Epithelial cell of prostate (primary cell): ENCODE measurements at places on chromosomes 11 and 22.
A peak's percentile ranks its signal among the peaks of the same experiment; 100 is the strongest.

DNA sequence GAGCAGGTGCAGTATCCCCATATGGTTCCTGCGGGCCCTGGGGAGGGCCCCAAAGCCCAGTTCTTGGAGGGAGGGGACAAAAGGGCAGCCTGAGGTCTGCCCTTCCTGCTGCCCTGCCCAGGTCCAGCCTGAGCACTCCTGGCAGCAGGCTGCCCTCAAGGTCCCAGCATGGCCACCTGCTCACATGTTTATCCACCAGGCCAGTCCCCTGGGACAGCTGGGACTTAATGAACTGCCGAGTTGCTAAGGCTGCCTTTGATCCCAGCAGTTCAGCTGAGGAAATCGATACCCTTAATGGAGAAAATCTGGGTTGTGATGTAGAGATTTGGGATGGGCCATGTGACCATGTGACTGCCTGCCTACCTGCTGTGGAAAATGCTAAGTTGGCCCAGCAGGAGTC lies 146.2 kb downstream of the TRIM29 start:
- DNase-seq, result no peak

- DNase-seq, result no peak
These were observed 153.2 kb upstream of the E2F8 start for GRCh38 chr11:19393941-19394340.

DNA sequence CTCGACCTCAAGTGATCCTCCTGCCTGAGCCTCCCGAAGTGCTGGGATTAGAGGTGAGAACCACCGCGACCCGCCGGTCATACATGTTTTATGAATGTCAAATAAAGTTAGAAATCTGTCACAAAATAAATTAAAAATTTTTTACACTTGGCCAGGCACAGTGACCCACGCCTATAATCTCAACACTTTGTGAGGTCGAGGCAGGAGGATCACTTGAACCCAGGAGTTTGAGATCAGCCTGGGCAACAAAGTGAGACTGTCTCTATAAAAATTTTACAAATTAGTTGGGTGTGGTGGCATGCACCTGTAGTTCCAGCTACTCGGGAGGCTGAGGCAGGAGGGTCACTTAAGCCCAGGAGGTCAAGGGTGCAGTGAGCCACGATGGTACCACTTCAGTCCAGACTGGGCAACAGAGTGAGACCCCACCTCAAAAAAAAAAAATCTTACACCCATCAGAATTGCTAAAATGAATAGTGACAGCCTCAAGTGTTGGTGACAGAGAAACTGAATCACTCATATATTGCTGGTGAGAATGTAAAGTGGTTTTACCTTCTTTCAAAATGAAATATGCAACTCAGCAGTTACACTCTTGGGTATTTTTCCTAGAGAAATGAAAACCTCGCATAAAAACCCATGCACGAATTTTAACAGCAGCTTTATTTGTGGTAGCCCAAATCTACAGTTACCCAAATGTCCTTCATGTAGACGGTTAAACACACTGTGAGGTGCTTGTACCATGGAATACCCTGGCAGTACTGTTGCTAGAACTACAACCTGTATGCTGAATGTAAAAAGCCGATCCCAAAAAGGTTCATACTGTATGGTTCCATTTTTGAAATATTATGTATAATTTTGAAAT lies 55.4 kb downstream of the MED15 start:
- no peak for DNase-seq

DNA sequence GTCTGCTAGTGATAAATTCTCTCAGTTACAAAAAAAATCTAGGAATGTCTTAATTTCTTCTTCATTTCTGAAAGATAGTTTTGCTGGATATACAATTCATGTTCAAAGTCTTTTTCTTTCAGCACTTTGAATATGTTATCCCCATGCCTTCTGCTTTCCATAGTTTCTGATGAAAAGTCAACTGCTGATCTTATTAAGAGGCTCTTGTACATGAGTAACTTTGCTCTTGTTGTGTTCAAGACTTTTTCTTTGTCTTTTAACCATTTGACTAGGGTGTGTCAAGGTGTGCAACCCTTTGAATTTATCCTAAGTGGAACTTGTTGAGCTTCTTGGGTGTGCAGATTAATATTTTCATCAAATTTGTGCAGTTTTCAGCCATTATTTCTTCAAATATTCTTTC lies 22.1 kb upstream of the ACCSL start:
- no peak for DNase-seq

DNA sequence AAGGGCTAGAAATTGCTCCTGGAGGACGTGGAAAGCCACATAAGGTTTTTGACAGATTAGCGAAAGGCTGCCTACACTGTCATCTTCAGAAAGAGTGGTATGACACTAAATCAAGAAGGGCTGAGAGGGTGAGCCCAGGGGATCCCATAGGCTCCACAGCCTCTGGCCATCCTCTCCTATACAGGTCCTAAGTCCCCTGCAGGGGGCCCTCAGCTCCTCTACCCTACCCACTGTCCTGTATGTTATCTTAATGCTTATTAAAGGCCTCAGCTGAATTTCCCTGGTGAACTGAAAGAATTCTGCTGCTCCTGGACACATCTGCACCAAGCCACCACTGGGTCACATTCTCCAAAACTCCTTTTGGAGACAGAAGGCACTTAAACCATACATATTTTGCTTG lies 7.9 kb downstream of the KLHL22 start:
- DNase-seq, result no peak

DNA sequence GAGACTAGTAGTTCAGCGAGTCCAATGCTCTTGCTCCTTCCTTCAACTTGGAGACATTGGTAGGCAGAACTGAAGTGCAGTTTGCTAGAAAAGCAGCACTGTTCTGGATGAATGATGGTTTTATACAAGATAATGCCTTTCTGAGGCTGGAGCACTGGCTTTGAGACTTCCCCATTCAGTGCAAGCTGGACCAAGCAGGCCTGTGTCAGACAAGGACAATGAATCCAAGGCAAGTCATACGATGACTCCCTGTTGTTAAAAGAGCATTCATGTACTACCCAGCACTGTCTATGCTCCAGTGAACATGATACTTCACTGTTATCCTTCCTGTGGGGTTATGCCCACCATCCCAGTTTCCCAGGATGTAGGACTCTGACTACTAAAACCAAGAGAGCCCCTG lies 242.3 kb upstream of the RAG2 start:
- no peak for DNase-seq

DNA sequence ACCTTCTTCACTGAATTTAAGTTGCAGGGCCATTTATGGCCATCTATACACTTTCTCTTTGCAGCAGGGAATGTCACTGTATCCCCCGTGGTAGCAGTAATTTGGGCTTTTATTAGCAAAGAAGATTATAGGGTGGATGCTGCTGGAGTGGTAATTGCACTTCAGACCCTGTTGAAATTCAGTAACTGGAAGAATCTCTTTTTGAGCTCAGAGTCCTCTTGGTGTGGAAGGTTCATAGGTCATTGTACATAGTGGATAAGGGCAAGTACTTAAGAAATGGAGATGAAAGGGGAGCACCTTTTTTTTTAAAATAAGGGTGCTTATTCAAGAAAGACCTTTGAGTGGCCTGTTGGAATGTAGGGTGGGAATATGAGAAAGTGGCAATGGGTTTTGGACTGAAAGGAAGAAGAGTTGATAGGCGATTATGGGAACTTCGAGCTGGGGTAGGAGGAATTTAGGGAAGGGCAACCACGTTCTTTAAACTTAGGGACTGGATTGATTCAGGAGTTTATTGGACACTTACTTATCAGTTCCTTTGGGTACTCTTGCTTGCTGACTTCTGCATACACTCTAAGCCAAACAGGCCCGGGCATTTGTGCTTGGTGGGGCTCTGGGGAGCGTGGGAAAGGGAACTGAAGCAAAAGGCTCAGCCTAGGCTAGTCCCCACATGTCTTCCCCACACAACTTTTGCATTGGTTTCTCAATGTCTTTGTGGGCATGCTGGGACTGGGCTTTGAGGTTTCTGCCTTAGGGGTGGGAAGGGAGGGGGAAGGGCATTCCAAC lies 26.5 kb downstream of the CTNND1 start:
- DNase-seq, result peak; percentile 90

- no peak for DNase-seq
These were observed 398 bp upstream of the FAM89B start for GRCh38 chr11:65571940-65572339.

- no peak for DNase-seq
These were observed 73.4 kb downstream of the NCAPD3 start for GRCh38 chr11:134150195-134150903.

GRCh38 chr11:14677146-14677545 lies 33.5 kb downstream of the PDE3B start:
- no peak for DNase-seq

GRCh38 chr22:22703715-22704114 lies 59.3 kb downstream of the GGTLC2 start:
- DNase-seq, result no peak

DNA sequence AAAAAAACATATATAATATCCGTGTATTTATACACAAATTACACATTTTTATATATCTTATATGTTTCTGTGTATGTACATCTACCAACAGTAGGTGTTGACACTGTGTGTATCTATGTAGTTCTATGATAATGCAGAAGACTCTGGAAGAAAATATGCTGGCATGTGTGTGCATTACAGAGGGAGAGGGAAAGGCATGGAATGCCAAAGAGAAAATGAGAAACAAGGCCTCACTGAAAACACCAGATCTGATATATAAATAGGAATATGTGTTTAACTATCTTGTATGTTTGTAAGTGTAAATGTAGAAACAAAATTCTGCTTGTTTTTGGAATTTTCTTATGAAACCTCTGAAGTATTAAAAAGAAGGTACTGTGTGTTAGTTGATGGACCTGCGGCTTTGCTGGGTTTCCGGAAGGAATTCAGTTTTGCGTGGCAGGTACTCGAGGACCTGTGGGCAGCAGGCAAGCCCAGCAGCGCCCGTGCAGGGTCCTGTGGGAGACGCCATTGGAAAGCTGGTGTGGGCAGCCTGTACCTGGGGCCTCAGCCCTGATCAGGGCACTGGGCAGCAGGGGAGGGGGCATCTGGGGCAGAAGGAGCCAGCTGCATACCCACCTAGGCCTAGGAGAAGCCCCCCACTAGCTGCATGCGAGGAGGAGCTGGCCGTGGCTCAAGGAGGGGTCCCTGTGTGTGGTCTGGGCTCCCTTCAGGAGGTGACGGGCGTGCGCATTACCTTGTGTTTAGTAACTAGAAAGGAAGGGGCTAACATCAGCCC lies 7.6 kb upstream of the TRMU start:
- no peak for DNase-seq

DNA sequence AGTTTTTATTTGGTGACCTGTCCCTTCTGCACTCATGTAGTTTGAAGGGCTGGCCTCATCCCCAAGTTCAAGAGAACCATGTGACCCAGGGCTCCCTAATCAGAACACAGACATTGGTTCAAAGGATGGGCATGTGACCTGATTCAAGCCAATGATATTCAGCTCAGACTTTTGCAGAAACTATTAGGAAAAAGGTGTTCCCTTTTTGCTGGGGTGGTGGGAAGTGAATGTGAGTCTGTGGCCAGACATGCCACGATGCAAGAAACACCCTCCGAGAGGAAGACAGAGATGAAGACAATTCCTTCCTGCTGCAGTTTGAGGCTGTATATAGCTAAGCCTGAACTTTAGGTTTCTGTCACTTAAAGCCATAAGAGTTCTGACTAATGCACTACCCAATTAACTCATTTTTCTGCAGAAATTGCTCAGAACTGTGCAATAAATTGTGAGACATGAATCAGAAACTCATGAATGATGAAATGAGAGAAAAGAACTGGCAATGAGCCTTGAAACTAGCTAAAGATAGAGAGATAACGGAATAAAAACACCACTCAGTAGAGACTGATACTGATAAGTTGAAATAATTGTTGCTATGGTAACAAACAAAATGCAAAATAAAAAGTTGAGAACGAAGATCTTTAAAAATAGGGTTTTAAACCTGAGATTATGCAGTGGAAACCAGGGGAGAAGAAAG lies 9.2 kb upstream of the MAPK1 start:
- no peak for DNase-seq

- no peak for DNase-seq
These were observed 3.5 kb upstream of the MAPK8IP2 start for GRCh38 chr22:50597097-50597496.

- DNase-seq, result no peak
These were observed 17.1 kb downstream of the IFT27 start for GRCh38 chr22:36758792-36759271.

- DNase-seq, result no peak
These were observed 126.8 kb downstream of the LARGE1 start for GRCh38 chr22:33793475-33793874.

DNA sequence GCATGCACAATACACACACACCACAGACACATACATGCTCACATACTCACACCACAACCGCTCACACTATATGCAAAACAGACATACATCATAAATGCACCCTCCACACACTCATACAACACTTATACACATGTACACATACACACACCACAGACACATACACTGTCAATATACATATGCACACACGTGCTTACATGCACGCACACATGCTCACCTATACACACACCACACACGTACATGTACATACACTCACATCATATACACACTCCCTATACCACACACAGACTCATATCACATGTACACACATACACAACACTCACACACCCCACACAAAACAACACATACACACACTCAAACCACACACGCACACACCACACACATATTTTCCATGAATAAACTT lies 885.3 kb downstream of the TBC1D22A start:
- DNase-seq, result no peak

- peak; percentile 72 for DNase-seq
These were observed 155.1 kb upstream of the SOX6 start for GRCh38 chr11:16511116-16512114.

DNA sequence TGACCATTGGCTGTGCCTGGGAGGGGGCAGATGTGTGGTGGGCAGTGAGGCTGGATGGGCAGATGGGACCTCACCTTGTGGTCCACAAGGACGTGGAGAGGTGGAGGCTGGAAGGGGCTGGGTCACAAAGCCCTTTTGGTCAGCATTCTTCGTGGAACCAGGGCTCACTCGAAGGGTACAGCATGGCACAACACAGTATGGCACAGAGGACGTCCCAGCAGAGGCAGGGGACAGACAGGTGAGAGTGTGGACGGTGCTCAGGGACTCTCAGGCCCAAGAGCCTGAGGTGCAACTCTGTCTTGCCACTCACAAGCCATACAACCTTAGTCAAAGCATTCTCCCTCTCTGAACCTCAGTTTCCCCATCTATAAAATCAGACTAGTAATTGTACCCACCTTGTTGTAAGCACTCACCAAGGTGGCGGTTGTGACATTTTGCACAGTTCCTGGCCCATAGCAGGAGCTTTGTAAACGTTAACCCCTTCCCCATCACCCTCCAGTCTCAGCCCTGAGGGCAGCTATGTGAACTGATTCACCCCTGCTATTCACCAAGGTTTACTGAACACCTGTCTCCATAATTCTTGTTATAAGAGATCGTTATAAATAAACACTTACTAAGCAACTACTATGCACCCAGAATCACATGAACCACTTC lies 11.6 kb upstream of the TSKU start:
- DNase-seq, result no peak

GRCh38 chr11:78419327-78419726 lies 1.7 kb upstream of the GAB2 start:
- DNase-seq, result peak; percentile 37
